ENCODE measurements at places on chromosomes 2 and 18.

DNA sequence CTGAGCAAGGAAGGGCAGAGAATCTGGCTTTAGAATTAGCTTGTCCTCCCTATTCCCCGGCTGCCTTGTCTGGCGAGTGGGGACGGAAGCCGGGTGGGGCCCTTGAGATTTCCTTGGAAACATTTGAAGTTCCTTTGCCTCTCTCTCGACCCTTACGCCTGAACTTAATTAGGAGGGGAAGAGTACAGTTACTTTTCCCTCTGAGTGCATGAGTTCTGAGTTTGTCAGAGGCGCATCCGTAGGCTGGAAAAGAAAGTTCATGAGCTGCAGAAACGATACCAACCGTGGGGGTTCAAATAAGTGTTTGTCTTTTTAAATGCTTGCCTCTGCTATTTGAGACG lies 468 bp downstream of the PIKFYVE start:
- no peak for DNase-seq

DNA sequence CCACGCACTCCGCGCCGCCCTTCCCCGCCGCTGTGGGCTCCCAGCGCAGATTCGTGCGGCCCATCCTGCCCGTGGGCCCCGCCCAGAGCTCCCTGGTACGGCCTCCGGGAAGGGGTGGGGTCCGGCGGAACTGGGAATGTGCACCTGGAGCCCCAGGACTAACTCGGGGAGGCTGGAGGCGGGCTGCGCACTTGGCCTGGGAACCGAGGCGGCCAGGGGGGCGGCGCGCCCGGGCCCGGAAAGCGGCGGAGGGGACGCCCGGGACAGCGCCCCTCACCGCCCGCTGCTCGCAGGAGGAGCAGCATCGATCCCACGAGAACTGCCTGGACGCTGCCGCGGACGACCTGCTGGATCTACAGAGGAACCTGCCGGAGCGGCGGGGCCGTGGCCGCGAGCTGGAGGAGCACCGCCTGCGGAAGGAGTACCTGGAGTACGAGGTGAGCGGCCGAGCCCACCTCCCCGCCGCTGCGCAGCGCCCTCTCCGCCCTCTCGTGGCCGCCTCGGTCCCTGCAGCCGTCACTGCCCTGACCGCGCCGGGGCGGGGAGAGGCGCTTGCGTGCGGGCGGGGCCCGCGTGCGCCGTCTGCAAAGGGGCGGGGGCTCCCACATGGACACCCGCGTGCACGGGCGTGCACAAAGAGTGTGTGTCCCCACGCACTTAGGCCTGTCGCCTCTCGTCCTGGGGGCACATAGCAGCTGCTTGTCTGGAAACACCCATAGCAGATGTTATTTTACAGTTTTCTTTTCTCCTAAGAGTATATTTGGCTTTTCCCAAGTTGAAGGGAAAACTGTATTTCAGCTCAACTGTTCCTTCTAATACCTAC lies 25.2 kb downstream of the PSD4 start:
- DNase-seq = peak; percentile 51

GRCh38 chr18:13161276-13161899 lies 57.2 kb upstream of the LDLRAD4 start:
- no peak for DNase-seq

DNA sequence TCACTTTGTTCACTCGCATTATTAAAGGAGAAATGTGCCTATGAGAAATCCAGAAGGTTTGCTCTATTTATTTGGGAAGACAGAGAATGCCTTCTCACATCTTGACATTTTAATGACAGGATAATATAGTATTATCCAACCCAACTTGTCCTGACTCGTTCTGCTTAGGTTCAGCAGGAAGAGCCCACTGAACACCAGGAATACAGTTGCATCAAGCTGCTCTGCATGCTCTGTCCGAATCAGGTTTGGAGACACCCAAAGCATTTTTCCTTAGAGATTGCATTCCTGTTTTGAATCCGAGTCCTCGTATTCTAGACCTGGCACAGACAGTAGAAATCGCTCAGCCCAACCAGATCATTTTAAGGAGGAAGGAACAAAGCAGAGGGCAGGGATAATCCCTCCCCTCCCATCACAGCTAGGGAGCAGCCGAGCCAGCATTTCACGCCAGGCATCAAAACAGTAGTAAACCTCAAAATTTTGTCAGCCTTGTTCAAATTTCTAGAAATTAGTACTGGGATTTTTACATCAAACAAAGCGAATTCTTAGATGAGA lies 837.4 kb upstream of the ID2 start:
- DNase-seq = no peak

- no peak for DNase-seq
These were observed 151.8 kb upstream of the SERPINE2 start for GRCh38 chr2:224190936-224191270.

- DNase-seq = no peak
These were observed 26.1 kb upstream of the SERTAD2 start for GRCh38 chr2:64679673-64680425.

DNA sequence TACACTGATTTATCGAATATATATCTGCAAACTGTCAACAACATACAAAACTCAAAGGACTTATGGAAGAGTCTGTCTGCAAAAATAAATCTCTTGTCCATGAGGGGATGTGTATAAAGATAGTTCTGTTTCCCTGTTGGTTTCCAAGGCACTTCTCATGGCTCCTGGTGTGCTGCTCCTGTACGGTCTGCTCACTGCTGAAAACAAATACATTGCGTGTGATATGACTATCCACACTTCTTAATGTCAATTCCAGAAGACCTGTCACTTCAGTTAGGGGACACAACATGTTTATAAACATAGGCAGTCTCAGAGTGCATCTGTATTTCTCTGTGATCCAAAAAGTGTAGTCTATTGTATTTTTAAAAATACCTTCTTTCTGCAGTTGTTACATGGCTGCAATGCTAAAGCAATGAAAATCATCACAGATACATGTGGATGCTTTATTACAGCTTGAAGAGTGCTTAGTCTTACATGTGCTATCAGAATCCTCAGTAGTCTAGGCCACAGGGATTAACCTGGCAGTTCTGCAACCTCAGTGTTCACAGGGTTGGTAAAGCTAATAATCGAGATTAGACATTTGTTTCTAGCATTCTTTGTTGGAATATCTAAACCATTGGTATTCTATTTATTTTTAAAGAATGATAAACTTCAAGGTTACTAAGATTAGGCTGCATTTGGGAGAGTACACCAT lies 7.8 kb downstream of the ALKAL2 start:
- DNase-seq = no peak

GRCh38 chr2:22902180-22902550 lies 482.8 kb upstream of the KLHL29 start:
- DNase-seq = no peak
